ENCODE measurements at places on chromosomes 1 and 21. TPM values are rescaled to one million over a fixed set of nuclear protein-coding genes. Genes with fewer than 3 reads are reported as not detected.

Gene PRSS38
- not detected for total RNA-seq

Gene TAL1
- total RNA-seq = not detected

Gene FBXO2
- 5.6 TPM for total RNA-seq

Gene LENEP
- total RNA-seq = 0.84 TPM

Gene TFF2
- not detected for total RNA-seq

Gene FALEC
- total RNA-seq = not detected

Gene TIE1
- total RNA-seq = 1.2 TPM

Gene LIN28A
- 80.2 TPM for total RNA-seq

Gene CD160
- not detected for total RNA-seq

Gene LGR6
- total RNA-seq = 0.47 TPM

DNA sequence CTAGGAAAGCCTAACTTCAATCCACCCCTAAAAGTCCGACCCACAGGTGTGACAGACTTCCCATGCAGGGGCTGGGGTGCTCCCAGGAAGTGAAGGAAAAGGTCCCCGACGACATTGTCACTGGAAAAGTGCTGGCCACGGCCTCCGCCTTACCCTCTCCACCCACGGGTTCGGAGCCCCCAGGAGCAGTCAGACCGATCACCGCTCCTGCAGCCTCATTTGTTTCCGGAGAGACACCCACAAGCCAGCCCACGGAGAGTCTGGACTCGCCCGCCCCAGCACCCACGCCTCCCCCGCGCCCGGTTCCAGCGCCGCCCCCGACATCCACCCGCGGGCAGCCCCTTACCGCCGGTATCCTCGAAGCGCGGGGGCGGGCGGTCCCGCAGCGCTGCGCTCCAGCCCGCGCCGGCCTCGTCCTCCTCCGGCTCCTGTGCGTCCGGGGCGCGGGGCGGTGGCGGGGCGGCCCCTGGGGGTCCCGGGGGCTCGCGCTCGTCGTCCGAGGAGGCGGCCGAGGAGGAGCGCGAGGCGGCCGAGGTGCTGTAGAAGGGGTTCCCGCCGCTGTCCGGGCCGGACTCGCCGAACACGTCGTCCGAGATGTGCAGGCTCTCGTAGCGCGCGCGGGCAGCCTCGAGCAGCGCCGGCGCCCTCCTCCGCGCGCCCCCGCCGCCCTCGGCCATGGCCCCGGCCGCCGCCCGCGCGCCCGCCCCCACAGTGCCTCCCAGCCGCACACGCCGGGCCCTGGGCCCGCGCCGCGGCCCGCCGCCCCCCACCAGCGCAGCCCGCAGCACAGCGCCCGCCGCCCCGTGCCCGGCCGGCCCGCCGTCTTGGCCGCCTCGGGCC is 660 bp downstream of the PGBD5 start:
- peaks cover 15% of the 10 kb centered on the region for H3K4me1 ChIP-seq
- peaks cover 5% of the 10 kb centered on the region for H3K36me3 ChIP-seq
- DNase-seq = peak; percentile 15
- peak overlapping the region; percentile 83 for H3K4me3 ChIP-seq
- peak overlapping the region; percentile 87 for H3K27ac ChIP-seq

GRCh38 chr1:97646071-97646470 is 274.8 kb downstream of the DPYD start:
- no peak overlapping the region for H3K4me3 ChIP-seq
- no peaks in the 10 kb centered on the region for H3K27me3 ChIP-seq
- no peak overlapping the region for H3K27ac ChIP-seq
- H3K36me3 ChIP-seq = peaks cover 8% of the 10 kb centered on the region
- DNase-seq = no peak

DNA sequence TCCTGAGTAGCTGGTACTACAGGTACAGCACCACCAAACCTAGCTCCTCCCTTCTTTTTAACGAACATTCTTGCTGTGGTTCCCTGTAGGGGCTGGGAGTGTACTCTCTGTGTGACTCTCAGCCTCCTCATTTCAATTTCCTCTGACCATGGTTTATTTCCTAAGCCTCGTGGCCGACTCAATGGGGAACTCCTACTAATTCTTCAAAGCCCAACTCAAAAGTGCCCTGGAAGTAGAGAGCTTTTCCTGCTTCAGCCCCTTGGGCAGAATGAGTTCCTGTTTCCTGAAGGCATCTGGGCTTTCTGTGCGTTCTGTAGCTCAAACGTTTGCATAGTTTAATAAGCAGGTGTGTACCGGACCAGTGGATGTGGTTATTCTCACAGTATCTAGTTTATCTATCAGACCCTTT is 70.9 kb upstream of the ACOT11 start:
- no peak overlapping the region for H3K27ac ChIP-seq
- no peak overlapping the region for H3K4me3 ChIP-seq
- H3K4me1 ChIP-seq = peaks cover 28% of the 10 kb centered on the region
- H3K36me3 ChIP-seq = no peaks in the 10 kb centered on the region

- no peak overlapping the region for H3K27ac ChIP-seq
- H3K4me3 ChIP-seq = no peak overlapping the region
- H3K36me3 ChIP-seq = no peaks in the 10 kb centered on the region
- H3K27me3 ChIP-seq = no peaks in the 10 kb centered on the region
- H3K4me1 ChIP-seq = no peaks in the 10 kb centered on the region
Observed at GRCh38 chr1:197985351-197985750, 68.2 kb downstream of the LHX9 start.

- H3K4me1 ChIP-seq = peaks cover 6% of the 10 kb centered on the region
- no peak for DNase-seq
- no peak overlapping the region for H3K27ac ChIP-seq
- H3K27me3 ChIP-seq = peaks cover 19% of the 10 kb centered on the region
- no peak overlapping the region for H3K4me3 ChIP-seq
Observed at GRCh38 chr1:226541231-226541630, 7.3 kb upstream of the STUM start.

- H3K4me3 ChIP-seq = no peak overlapping the region
- H3K4me1 ChIP-seq = peaks cover 26% of the 10 kb centered on the region
- peak overlapping the region; percentile 17 for H3K27ac ChIP-seq
- H3K36me3 ChIP-seq = no peaks in the 10 kb centered on the region
Observed at GRCh38 chr1:41891199-41891896, 27.4 kb downstream of the HIVEP3 start.

DNA sequence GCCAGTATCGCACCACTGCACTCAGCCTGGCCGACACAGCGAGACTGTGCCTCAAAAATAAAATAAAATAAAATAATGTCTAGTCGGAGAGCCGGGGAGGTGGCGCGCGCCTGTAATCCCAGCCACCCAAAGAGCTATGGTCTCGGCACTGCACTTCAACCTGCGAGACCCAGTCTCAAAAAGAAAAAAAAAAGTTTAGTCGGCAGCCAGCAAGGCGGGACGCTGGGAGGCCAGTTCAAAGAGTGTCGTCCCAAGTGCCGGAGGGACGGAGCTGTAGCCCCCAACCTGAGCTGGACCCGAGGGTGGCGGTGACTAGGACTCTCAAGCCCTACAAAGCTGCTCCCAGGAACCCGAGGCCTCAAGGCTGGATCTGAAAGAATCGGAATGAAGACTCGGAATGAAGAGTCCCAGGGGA is 632 bp upstream of the FALEC start:
- no peaks in the 10 kb centered on the region for H3K27me3 ChIP-seq
- peak overlapping the region; percentile 89 for H3K4me3 ChIP-seq
- H3K36me3 ChIP-seq = peaks cover 3% of the 10 kb centered on the region
- DNase-seq = no peak
- H3K27ac ChIP-seq = peak overlapping the region; percentile 93

DNA sequence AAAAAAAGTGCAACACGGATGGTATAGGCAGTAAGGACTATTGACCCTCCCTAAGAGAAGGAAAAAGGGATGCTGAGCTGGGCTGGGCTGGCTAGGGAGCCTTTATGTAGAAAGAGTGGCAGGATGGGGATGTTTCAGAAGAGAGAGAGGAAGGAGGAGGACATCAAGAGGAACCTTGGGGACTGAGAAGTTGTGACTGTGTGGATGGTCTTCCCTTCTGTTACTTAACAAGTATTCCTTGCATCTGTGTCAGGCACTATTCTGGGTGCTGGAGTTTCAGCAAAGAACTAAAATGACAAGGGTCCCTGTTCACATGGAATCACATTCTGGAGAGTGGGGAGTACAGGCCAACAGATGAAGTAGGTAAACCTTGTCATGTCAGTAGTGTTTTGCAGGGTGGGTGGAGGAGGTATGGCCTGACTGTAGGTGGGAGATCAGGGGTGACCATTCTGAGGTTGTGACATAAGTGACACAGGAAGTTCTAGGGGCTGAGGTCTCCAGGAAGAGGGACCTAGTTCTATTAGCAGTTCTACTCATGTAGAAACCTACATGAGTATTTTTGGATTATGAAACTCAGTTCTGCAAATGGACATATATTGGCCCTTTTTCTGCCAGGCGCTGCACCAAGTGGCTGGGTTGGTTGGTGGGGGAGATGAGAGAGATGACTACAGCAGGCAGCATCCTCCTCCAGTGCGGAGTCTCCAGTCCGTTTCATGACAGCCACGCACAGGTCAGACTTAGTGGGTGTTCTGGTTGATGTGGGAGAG is 53.8 kb downstream of the PRDM2 start:
- H3K27me3 ChIP-seq = no peaks in the 10 kb centered on the region
- peaks cover 26% of the 10 kb centered on the region for H3K4me1 ChIP-seq
- H3K27ac ChIP-seq = no peak overlapping the region

DNA sequence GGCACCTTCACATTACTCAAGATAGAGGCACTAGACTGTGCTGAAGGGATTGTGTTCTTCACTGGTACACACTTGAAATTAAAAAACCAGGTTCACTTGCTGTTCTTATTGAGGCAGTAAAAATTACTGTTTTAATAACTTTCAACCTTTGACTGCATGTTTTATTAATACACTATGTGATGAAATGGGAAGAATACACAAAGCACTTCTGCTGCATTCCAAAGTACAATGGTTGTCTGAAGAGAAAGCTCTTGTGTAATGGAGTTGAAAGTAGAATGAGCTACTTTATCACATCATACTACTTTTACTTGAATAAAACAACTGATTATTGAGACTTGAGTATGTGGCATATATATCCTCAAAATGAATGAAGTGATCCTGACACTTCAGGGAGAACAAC is 49.7 kb downstream of the LRRC8C start:
- no peak overlapping the region for H3K4me3 ChIP-seq
- H3K27me3 ChIP-seq = no peaks in the 10 kb centered on the region

GRCh38 chr21:40765811-40766210 is 81.1 kb downstream of the DSCAM start:
- no peaks in the 10 kb centered on the region for H3K36me3 ChIP-seq
- H3K4me3 ChIP-seq = no peak overlapping the region
- DNase-seq = no peak
- H3K27ac ChIP-seq = no peak overlapping the region
- H3K4me1 ChIP-seq = no peaks in the 10 kb centered on the region

DNA sequence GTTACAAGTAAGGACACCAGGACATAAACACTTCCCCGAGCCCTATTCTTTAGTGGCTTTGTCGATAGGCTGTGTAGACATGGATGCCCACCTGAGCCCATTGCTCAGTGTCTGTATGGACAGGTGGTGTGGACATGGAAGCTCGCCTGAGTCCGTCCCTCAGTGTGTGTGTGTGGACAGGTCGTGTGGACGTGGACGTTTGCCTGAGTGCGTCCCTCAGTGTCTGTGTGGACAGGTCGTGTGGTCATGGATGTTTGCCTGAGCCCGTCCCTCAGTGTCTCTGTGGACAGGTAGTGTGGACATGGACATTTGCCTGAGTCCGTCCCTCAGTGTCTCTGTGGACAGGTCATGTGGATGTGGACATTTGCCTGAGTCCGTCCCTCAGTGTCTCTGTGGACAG is 38.7 kb upstream of the COL6A2 start:
- H3K4me1 ChIP-seq = no peaks in the 10 kb centered on the region
- H3K36me3 ChIP-seq = no peaks in the 10 kb centered on the region
- peaks cover 7% of the 10 kb centered on the region for H3K27me3 ChIP-seq
- no peak overlapping the region for H3K4me3 ChIP-seq
- DNase-seq = no peak

DNA sequence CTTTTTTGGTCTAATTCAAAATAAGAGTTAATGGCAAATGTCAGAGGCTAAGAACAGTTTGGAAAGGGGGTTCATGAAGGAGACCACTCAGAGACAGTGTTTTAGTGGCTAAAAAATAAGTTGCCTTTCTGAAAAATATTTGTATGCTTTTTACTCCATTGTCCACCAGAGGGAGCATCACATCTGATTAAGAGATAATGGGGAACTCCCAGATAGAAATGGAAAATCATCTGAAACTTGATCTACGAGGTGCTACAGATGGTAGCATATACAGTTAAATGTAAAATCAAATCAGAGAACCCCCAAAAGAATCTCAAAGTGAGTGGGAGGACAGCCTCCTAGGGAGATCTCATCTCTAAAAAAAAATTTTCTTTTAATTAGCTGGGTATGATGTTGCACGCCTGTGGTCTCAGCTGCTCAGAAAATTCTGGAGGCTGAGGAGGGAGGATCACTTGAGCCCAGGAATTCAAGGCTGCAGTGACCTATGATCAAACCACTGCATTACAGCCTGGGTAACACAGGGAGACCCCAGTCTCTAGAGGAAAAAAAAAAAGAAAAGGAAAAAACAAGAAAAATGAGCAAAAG is 9.7 kb downstream of the SMYD3 start:
- DNase-seq = no peak
- no peaks in the 10 kb centered on the region for H3K27me3 ChIP-seq
- no peak overlapping the region for H3K4me3 ChIP-seq
- H3K27ac ChIP-seq = no peak overlapping the region
- H3K36me3 ChIP-seq = peaks cover 3% of the 10 kb centered on the region

GRCh38 chr1:78280626-78281025 is 210.1 kb upstream of the PTGFR start:
- peaks cover 5% of the 10 kb centered on the region for H3K27me3 ChIP-seq
- H3K4me3 ChIP-seq = no peak overlapping the region
- no peaks in the 10 kb centered on the region for H3K4me1 ChIP-seq
- H3K36me3 ChIP-seq = no peaks in the 10 kb centered on the region
- no peak overlapping the region for H3K27ac ChIP-seq

GRCh38 chr1:87202922-87203655 is 125.6 kb upstream of the LMO4 start:
- H3K27me3 ChIP-seq = peaks cover 13% of the 10 kb centered on the region
- H3K4me1 ChIP-seq = peaks cover 24% of the 10 kb centered on the region
- H3K36me3 ChIP-seq = no peaks in the 10 kb centered on the region
- DNase-seq = no peak
- H3K27ac ChIP-seq = no peak overlapping the region

All from progenitor cell of endocrine pancreas (in vitro differentiated cells).